ENCODE measurements at places on chromosomes 1 and 21.

- no peak for DNase-seq
Measured at GRCh38 chr1:3292051-3292722, 162.3 kb upstream of the ARHGEF16 start.

GRCh38 chr1:245901037-245901436 is 606.0 kb downstream of the SMYD3 start:
- no peak for DNase-seq

DNA sequence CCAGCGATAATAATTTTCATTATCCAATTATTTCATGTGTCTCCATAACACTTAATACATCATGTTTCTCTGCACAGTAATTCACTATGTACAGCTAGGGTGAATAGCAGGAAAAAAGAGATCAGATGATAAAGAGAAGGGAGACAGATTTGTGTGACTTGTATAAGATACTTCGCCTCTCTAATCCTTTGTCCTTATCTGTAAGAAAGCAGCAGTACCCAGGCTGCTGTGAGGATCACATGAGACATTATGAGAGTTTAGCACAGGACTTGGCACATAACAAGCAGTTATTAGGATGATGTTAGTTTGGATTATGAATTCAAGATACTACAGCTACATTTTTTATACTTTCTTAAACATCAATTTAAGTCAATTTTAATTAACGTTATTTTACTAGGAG is 6.3 kb downstream of the ERG start:
- DNase-seq, result no peak

DNA sequence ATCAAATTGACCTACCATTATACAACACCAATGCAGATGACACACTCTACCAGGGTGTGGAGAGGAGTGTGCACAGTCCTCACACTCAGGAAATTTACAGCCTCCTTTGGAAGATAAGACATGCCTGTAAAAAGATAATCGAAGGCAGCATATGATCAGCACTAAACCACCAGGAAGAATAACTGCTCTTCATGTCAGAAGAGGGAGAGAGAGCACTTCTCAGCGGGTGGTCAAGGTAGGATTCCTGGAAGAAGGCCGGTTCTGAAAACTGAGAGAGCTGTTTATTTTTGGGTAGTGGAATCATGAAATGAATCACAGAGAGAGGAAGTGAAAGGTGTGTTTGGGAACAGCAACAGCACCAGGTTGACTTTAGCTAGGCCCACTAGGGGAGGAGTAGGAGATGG is 14.0 kb upstream of the ZNF697 start:
- no peak for DNase-seq

- DNase-seq, result no peak
Measured at GRCh38 chr1:117653732-117654492, 48.1 kb downstream of the TENT5C start.

- DNase-seq, result no peak
Measured at GRCh38 chr21:46248422-46248782, 19.8 kb upstream of the LSS start.

Data from nephron progenitor cell (in vitro differentiated cells).